Aorta (tissue), 5 donors: ENCODE measurements at places on chromosomes 4 and X. TPM values are rescaled to one million over a fixed set of nuclear protein-coding genes. Genes with fewer than 3 reads are reported as not detected.

GRCh38 chr4:116561768-116562167 lies 523.6 kb downstream of the TRAM1L1 start:
- H3K27ac ChIP-seq, result no peak overlapping the region
- no peaks in the 10 kb centered on the region for H3K4me1 ChIP-seq
- no peaks in the 10 kb centered on the region for H3K27me3 ChIP-seq
- H3K4me3 ChIP-seq, result no peak overlapping the region

- H3K27me3 ChIP-seq, result no peaks in the 10 kb centered on the region
- no peak overlapping the region for H3K4me3 ChIP-seq
- H3K36me3 ChIP-seq, result no peaks in the 10 kb centered on the region
Observed at GRCh38 chrX:153781428-153782047, 697 bp downstream of the SRPK3 start.

DNA sequence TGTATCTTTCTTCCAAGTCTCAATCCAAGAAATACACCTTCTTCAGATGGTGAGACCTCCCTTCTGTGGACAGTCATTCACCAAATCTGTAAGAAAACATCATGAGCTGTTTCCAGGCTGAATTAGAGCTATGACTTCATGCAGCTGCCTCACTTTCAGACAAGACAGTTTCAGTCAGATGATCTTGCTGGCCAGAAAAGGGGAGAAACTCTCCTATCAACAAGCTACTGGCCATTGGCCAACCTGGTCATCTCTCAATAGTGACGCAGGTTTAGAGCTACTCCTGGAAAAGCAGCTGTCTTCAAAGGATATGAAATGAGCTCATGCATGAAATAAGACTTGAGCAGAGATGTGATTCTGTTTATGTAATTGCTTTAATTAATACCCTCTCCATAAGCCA lies 69.6 kb upstream of the NDP start:
- no peak overlapping the region for H3K4me3 ChIP-seq
- no peak overlapping the region for H3K27ac ChIP-seq
- no peaks in the 10 kb centered on the region for H3K4me1 ChIP-seq

- no peaks in the 10 kb centered on the region for H3K4me1 ChIP-seq
- no peaks in the 10 kb centered on the region for H3K36me3 ChIP-seq
- no peaks in the 10 kb centered on the region for H3K27me3 ChIP-seq
- peak overlapping the region; percentile 34 for H3K4me3 ChIP-seq
Observed at GRCh38 chrX:132480581-132481203, 8.1 kb downstream of the MBNL3 start.

- H3K4me3 ChIP-seq, result no peak overlapping the region
- H3K27me3 ChIP-seq, result no peaks in the 10 kb centered on the region
- no peaks in the 10 kb centered on the region for H3K36me3 ChIP-seq
- no peaks in the 10 kb centered on the region for H3K4me1 ChIP-seq
- H3K27ac ChIP-seq, result no peak overlapping the region
Observed at GRCh38 chrX:123170546-123170945, 13.5 kb upstream of the GRIA3 start.

DNA sequence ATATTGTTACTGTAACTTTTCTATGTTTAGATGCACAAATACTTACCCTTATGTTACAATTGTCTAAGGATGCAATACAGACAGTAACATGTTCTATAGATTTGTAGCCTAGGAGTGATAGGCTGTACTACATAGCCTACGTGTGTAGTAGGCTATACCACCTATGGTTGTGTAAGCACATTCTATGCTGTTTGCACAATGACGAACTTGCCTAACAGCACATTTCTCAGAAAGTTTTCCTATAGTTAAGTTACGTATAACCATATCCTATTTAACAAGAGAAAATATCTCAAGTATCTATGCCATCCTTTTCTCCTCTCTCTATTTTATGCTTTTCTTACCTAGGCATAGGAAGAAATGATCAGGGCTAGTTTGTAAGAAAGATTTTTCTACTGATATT lies 710.8 kb upstream of the HTR2C start:
- no peaks in the 10 kb centered on the region for H3K36me3 ChIP-seq
- H3K4me3 ChIP-seq, result no peak overlapping the region
- H3K4me1 ChIP-seq, result no peaks in the 10 kb centered on the region
- H3K27ac ChIP-seq, result no peak overlapping the region

- H3K27ac ChIP-seq, result no peak overlapping the region
- no peaks in the 10 kb centered on the region for H3K27me3 ChIP-seq
- H3K4me1 ChIP-seq, result no peaks in the 10 kb centered on the region
- H3K36me3 ChIP-seq, result no peaks in the 10 kb centered on the region
- no peak overlapping the region for H3K4me3 ChIP-seq
Observed at GRCh38 chr4:48979914-48980579, 6.0 kb upstream of the CWH43 start.

- H3K4me1 ChIP-seq, result no peaks in the 10 kb centered on the region
- no peaks in the 10 kb centered on the region for H3K36me3 ChIP-seq
- DNase-seq, result no peak
- H3K27me3 ChIP-seq, result no peaks in the 10 kb centered on the region
Observed at GRCh38 chr4:86825511-86825910, 23.7 kb downstream of the SLC10A6 start.

DNA sequence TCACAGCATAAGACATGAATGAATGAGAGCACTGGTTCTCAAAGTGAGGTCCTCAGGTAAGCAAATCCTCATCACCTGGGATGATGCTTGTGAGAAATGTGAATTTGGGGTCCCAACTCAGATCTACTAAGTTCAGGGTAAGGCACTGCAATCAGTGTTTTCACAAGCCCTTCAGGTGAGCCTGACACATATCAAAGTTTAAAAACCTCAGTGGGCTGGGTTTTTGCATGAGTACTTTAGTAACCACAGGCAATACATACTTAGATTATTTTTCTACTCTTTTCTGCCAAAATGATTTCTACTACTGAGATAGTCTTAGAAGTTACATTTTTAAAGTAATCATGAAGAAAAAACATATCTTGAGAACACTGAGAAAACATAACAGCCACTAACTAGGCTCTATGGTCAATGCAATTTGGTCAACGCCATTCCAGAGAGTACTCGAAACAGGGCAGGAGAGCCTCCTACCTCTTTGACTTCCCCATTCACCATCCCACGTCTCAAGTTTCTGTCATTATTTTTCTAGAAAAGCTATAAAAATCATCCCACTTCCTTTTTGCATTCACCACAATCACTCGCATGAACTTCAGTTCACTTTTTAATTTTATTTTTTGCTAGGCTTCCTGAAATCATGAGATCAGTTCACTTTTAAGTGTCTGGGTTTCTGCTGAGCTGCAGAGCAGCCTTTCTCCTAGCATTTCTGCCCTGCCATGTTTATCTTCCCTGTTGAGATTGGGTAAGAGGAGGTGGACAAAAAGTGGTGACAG lies 73.8 kb downstream of the MFAP3L start:
- no peak overlapping the region for H3K27ac ChIP-seq
- peaks cover 1% of the 10 kb centered on the region for H3K4me1 ChIP-seq
- H3K36me3 ChIP-seq, result no peaks in the 10 kb centered on the region
- DNase-seq, result no peak

DNA sequence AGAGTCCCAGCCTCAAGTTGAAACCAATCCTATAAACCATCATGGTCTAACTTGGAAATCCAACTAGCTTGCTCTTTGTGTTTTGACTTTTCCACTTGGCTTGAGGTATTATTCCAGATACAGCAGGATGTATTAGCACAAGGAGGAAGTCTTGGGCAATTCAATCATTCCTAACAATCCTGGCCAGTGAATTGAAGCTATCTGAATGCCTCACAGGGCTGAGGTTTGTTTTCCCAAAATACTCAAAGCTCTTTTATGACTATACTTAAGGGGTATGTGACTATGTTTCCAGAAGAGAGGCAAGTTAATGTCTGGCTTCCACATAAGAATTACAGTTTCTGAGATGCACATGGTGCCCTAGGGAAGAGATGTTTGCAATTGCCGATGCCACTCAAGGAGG lies 66.8 kb upstream of the SH3RF1 start:
- DNase-seq, result no peak
- H3K27me3 ChIP-seq, result no peaks in the 10 kb centered on the region
- no peak overlapping the region for H3K27ac ChIP-seq
- H3K4me3 ChIP-seq, result no peak overlapping the region
- H3K36me3 ChIP-seq, result no peaks in the 10 kb centered on the region
- H3K4me1 ChIP-seq, result no peaks in the 10 kb centered on the region

- H3K4me3 ChIP-seq, result no peak overlapping the region
- H3K27ac ChIP-seq, result no peak overlapping the region
- no peak for DNase-seq
- H3K27me3 ChIP-seq, result no peaks in the 10 kb centered on the region
- H3K36me3 ChIP-seq, result no peaks in the 10 kb centered on the region
- H3K4me1 ChIP-seq, result no peaks in the 10 kb centered on the region
Observed at GRCh38 chr4:169279108-169279507, 8.4 kb upstream of the SH3RF1 start.

- no peak overlapping the region for H3K27ac ChIP-seq
- no peaks in the 10 kb centered on the region for H3K36me3 ChIP-seq
- H3K4me1 ChIP-seq, result no peaks in the 10 kb centered on the region
- H3K27me3 ChIP-seq, result no peaks in the 10 kb centered on the region
Observed at GRCh38 chr4:152352622-152353116, 183.2 kb downstream of the FBXW7 start.

- H3K36me3 ChIP-seq, result no peaks in the 10 kb centered on the region
- no peaks in the 10 kb centered on the region for H3K4me1 ChIP-seq
- no peak overlapping the region for H3K27ac ChIP-seq
Observed at GRCh38 chr4:73828956-73829355, 7.5 kb upstream of the CXCL6 start.

DNA sequence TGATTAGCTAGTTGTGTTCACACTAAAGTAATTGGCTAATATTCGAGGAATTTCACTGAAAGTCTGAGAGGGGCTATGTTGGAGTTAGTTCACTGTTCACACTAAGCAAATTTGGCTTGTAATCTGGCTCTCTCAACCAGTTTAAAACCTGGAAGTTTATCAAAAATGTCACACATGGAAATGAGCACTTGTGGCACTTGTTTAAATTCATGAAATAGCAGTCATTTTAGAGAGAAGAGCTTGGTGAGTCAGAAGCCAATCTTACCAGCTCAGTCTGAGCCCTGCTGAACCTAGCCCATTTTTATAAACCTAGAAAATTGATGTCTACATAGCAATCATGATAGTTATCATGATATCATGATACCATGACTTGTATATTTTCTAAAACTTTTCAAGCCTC lies 90.7 kb upstream of the JADE1 start:
- no peak overlapping the region for H3K4me3 ChIP-seq
- peaks cover 3% of the 10 kb centered on the region for H3K4me1 ChIP-seq
- H3K27ac ChIP-seq, result no peak overlapping the region
- DNase-seq, result no peak
- H3K27me3 ChIP-seq, result no peaks in the 10 kb centered on the region

- no peak for DNase-seq
- H3K4me3 ChIP-seq, result no peak overlapping the region
- H3K27me3 ChIP-seq, result no peaks in the 10 kb centered on the region
- H3K4me1 ChIP-seq, result no peaks in the 10 kb centered on the region
Observed at GRCh38 chr4:78616046-78616498, 64.5 kb downstream of the ANXA3 start.

GRCh38 chr4:7800410-7800809 lies 139.3 kb downstream of the AFAP1 start:
- no peaks in the 10 kb centered on the region for H3K27me3 ChIP-seq
- no peak overlapping the region for H3K27ac ChIP-seq
- H3K4me3 ChIP-seq, result no peak overlapping the region
- no peaks in the 10 kb centered on the region for H3K36me3 ChIP-seq
- no peak for DNase-seq

DNA sequence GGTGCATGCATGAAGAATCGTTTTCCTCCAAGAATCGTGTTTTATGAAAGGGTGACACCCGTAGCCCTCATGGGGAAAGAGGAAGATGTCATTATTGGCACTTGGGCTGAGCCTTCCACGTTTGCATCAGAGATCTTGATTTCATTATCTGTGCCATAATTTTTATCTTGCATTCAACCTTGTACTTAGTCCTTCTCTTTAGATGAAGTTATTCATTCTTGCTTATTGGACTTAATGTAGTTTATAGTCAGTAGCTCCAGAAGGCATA lies 66.8 kb downstream of the GAB1 start:
- no peak overlapping the region for H3K4me3 ChIP-seq
- DNase-seq, result no peak
- H3K27me3 ChIP-seq, result no peaks in the 10 kb centered on the region

- H3K4me3 ChIP-seq, result no peak overlapping the region
- no peak for DNase-seq
- H3K27me3 ChIP-seq, result no peaks in the 10 kb centered on the region
- no peaks in the 10 kb centered on the region for H3K36me3 ChIP-seq
- no peaks in the 10 kb centered on the region for H3K4me1 ChIP-seq
Observed at GRCh38 chr4:104641418-104641817, 146.7 kb upstream of the CXXC4 start.

DNA sequence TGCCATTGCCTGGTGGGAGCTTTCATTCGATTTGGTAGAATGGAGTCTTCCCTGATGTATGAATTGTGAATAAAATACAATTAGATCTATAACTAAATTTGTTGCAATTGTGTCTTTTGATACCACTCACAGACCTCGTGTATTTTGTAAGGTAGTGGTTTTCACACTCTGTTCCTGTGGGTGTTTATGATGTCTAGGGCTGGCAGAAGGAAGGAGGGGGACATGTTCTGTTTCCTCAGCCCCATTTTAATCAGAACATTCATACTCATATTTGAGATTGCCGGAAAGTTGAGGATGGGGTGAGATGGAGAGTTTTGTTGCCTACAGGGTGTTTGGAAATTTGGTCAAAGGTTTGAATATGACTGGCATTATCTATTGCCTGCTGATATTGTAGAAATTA lies 42.9 kb downstream of the PTTG2 start:
- no peaks in the 10 kb centered on the region for H3K36me3 ChIP-seq
- H3K27ac ChIP-seq, result no peak overlapping the region
- H3K27me3 ChIP-seq, result no peaks in the 10 kb centered on the region
- H3K4me3 ChIP-seq, result no peak overlapping the region
- H3K4me1 ChIP-seq, result peaks cover 5% of the 10 kb centered on the region

DNA sequence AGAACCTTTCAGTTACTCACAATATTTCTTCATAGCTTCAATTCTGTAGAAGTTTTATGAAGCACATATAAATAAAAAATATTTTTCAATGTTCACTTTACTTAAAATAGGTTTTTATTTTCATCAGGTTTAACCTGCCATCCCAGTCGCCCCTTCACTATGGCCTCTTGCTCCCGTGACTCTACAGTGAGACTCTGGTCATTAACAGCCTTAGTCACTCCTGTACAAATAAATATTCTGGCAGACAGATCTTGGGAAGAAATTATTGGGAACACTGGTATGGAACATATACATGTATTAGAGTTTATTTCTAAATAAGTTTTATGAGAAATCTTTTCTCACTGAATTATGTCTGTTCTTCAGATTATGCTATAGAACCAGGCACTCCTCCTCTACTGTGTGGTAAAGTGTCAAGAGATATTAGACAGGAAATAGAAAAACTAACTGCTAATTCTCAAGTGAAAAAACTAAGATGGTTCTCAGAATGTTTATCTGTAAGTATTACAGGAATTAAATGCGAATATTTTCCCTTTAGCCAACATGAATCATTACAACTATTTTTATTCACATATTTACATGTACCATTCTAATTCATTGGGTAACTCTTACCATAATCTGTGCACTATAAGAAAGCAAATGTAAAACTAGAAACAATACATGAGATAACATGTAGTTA lies 45.6 kb downstream of the SPATA4 start:
- H3K27me3 ChIP-seq, result no peaks in the 10 kb centered on the region
- no peak overlapping the region for H3K27ac ChIP-seq
- H3K36me3 ChIP-seq, result no peaks in the 10 kb centered on the region
- H3K4me3 ChIP-seq, result no peak overlapping the region
- no peaks in the 10 kb centered on the region for H3K4me1 ChIP-seq
- no peak for DNase-seq

MAML3 gene
- total RNA-seq, result 10.5 TPM

CACNA1F gene
- 0.06 TPM for total RNA-seq

MRPS18C gene
- total RNA-seq, result 41.5 TPM

TCEAL7 gene
- total RNA-seq, result 12.7 TPM

SH3BGRL gene
- total RNA-seq, result 207 TPM

ZCCHC18 gene
- 3.5 TPM for total RNA-seq

PHEX gene
- 0.39 TPM for total RNA-seq

MXRA5 gene
- 13.5 TPM for total RNA-seq

PPBP gene
- 8.4 TPM for total RNA-seq

FAM47E gene
- 1.8 TPM for total RNA-seq
